ENCODE measurements at places on chromosomes 3 and 15. TPM values are rescaled to one million over a fixed set of nuclear protein-coding genes. Genes with fewer than 3 reads are reported as not detected.

CNTN3 gene
- 3.7 TPM for total RNA-seq

LTK gene
- total RNA-seq: 1.1 TPM

ABHD17C gene
- 3.8 TPM for total RNA-seq

KBTBD13 gene
- total RNA-seq: 0.27 TPM

FAM131A gene
- 22.6 TPM for total RNA-seq

CHRFAM7A gene
- total RNA-seq: 4.7 TPM

GRCh38 chr15:101329309-101329863 lies 34.3 kb upstream of the SNRPA1 start:
- DNase-seq: peak; percentile 43

DNA sequence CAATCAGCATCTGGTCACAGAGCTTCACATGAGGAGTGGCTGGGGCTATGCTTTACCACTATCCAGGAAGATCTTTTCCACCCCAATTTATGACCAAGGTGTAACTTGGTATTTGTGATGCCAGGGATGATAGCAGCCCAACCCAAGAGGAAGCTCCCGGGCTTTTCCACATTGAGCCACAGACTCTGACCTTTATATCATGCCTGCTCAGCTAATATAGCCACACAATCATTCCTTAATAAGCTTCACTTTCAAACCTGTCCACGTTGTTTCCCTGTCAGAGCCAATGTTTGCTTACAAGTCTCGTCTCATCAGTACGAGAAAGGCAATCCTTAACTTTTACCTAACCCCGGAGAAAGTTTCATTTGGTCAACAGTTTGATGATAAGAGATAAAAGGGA lies 330.9 kb downstream of the SHQ1 start:
- no peak for DNase-seq

GRCh38 chr3:47978386-47978785 lies 37.8 kb downstream of the MAP4 start:
- DNase-seq: no peak

GRCh38 chr3:50671331-50671730 lies 3.4 kb upstream of the DOCK3 start:
- DNase-seq: no peak

GRCh38 chr15:80764535-80764934 lies 14.6 kb upstream of the CEMIP start:
- DNase-seq: no peak

GRCh38 chr3:52046902-52047239 lies 9.5 kb downstream of the DUSP7 start:
- DNase-seq: no peak

DNA sequence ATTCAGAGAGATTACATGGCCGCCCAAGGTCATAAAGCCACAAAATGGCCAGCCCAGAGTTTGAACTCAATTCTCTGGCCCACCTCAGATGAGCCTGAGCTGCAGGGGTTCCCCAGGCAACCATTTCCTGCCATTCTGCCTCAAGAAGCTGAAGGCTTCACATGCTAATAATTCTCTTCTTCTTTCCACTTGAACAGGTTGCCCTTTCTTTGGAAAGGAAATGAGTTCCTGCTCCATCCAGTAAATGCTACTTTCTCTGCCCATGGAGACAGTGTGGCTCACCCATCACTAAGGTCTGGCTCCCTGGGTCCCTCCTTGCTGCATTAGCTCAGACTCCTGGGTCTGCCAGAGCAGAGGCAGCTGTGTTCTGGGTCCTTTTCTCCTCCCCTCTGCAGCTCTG lies 48.2 kb downstream of the TRIM42 start:
- DNase-seq: no peak

DNA sequence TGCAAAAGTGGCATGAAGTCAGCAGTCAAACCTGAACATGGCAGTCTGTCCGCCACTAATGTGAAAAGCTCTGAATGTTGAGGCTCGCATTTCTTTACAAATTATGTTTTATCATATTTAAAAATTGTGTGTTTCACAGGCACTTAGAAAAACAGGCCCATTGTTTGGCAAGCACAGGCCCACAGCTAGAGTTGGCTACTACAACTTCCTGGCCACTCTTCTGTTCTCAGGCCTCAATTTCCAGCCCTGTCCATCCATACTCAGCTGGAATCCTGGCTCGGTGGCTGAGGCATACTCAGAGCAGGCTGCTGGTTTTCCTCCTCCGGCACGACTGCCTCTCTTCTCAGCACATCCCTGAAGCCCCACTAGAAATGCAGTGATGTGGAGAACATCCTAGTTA lies 44.3 kb downstream of the C2CD4B start:
- no peak for DNase-seq

GRCh38 chr3:15926871-15927270 lies 129.1 kb upstream of the ANKRD28 start:
- DNase-seq: no peak
